ENCODE measurements at places on chromosomes 2 and 18.

GRCh38 chr2:215140166-215140707 lies 1.8 kb upstream of the ABCA12 start:
- DNase-seq, result no peak

GRCh38 chr2:222025881-222026271 lies 272.9 kb downstream of the PAX3 start:
- no peak for DNase-seq

DNA sequence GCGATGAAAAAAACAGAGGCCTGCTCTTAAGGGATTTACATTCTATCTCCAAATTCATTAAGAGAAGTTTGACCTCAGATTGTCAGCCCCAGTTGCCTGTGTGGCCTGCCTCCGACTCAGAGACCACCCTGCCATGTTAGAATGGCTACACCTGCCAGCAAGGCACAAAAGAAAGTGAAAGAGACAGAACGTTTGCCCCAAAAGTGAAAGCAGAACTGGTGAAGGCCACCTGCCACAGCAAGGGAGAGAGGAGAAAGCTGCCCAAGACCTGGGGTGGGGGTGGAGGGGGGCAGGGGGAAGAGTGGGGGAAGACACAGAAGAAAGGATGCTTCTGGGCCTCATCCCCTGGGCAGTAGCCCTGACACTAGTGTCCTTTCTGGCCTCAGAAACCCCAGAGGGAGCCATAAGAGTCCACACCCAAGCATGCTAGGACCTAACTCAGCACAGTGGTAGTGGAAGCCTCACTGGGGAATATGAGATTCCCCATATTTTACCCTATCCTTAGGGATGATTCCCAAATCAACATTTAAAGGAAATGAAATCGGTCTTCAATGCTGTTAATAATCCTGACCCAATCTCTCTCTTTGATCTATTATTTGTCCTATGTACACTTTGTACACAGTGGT lies 389.7 kb downstream of the TXNL1 start:
- DNase-seq, result no peak

GRCh38 chr2:109225170-109225782 lies 96.3 kb downstream of the SH3RF3 start:
- no peak for DNase-seq

DNA sequence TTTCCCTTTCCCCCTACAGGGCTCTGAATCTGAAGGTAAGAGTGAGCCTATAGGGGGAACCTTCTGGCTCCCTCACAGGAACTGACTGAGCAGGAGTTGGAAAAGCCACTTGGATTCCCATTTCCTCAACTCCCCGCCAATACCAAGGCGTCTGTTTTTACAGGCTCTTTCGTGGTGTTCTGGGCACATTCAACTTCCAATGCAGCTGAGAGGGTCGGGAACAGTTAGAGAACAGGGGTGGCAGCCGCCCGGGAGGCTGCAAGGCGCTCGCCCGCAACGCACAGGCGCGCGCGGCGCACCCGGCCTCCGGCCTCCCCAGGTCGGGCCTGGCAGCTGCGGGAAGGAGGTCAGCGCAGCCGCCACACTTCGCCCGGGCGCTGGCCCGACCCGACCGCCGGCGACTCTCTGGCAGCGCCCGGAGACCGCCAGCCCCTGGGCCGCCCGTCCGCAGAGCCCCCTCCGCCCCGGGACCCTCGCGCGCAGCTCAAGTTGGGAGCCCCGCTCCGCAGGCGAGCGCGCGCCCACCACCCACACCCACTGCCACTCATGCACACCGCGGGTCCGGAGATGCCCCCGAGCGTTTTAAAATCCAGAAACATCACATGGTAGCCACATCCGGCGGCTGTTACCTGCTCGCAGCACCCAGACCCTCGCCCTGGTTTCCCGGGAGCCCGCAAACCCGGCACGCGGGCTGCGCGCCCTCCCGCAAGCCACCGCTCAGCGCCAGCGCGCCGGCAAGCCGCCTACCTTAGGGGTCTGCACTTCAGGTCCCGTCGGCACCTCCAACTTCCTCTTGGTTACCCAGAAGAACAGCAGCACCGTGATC lies 816 bp downstream of the GALNT14 start:
- no peak for DNase-seq

DNA sequence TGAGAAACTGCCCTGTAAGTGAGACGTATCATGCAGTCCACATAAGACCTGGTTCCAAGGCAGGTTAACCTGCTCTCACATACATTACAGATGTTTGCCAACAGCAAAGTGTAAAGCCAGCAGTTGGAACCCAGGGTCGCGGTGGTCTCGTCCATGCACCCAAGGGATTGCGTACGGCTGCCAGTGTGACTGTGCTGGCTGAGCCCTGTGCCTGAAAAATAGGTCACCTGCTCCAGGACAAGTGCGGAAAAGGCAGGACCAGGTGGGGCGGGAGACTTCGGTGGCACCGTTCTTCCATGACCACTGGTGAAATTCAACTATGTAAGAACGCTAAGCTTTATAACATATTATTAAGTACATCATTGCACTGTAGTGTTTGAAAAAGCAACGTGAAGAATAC lies 110.5 kb downstream of the MBP start:
- no peak for DNase-seq

- DNase-seq, result no peak
These were observed 27.1 kb upstream of the STEAP3 start for GRCh38 chr2:119196301-119197125.

- DNase-seq, result no peak
These were observed 298.8 kb downstream of the SP3 start for GRCh38 chr2:173666171-173666888.

DNA sequence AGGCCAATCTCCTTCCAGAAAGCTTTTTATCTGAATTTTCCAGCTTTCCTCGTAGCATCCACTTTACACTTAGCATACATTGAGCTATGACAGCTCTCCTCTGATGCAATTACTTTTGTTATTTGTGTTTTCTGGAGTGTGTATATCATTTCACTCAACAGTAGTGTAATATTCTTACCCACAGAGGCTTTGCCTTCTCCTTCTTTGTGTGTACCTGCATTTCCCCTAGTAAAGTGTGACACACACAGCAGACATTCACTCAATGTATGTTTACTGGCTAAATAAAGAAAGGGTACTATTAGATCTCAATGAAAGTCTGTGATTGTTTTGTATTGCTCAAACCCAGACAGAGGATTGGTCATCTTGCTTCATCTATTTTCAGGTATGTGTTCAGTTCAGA lies 193.7 kb upstream of the MEX3C start:
- no peak for DNase-seq

DNA sequence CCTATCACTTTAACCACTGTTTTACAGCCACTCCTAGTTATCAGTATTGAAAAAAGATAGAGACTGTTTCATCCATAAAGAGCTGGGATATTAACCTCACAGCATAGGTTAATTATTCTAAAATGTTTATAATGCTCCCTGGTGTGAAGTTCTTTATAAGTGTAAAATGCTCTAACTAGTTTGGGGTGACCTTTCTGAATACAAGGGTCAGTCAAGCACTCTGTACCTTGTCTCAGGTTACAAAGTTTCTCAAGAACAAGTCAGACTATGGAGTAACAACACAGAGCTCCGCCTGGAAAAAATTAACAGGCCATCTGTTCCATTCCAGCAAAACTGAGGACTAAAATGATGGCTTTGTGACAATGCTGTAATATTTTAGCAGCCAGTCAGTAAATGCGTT lies 107.4 kb downstream of the NOL4 start:
- no peak for DNase-seq

- no peak for DNase-seq
These were observed 6.8 kb downstream of the MAT2A start for GRCh38 chr2:85545780-85546240.

DNA sequence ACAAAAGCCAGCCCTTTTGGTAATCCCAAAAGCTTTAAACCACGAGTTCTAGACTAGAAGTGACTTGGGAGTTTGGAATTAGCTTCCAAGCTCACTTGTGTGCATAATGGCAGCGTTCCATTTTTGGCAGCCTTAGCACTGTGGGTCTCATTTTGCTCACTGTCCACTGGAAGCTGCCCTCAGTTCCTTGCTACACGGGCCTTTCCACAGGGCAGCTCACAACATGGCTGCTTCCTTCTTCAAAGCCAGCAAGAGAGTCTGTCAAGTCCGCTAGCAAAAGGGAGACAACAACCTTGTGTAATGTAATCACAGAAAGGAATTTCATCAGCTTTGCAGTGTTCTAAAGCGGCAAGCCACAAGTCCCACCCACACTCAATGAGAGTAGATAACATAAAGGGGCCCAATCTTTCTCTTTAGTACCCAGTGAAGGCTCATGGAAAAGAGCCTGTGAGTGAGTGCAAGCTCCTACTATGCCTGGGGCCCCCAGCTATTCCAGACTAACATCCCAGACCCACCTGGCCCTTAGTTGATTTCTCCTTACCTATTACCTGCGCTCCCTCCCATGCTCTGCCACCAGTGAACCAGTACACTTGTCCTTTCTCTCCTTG lies 239.7 kb upstream of the FBXO11 start:
- no peak for DNase-seq

- no peak for DNase-seq
These were observed 9.3 kb downstream of the MREG start for GRCh38 chr2:216003876-216004696.

GRCh38 chr2:113217455-113218282 lies 43.9 kb downstream of the PSD4 start:
- no peak for DNase-seq

DNA sequence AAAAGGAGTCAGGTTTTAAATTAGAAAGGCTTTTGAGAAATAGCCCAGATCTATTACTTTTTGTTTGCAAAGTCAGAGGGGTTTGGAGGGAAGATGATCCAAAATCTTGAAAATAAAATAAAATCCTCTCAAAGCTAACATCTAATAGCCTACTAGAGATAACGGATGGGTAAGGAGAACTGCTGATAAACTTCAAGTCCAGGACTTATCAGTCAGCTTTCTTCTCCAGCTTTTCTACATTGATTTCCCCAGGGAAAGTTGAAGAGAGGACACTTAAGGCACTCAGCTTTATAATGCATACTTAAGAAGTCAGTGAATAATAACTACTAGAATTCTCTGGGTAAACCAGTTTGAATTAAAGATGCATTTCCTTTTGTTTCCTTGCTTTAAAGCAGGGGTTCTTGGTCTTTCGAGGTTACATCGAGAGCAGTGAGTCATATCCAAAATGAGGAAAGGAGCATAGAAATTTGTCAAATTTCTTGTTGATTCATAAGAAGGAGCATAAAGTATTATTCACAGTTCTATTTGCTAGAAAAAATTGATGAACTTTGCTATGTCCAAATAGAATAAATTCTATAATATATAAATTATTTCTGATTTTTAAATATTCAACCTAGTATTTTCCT lies 43.2 kb upstream of the ITPRID2 start:
- no peak for DNase-seq

DNA sequence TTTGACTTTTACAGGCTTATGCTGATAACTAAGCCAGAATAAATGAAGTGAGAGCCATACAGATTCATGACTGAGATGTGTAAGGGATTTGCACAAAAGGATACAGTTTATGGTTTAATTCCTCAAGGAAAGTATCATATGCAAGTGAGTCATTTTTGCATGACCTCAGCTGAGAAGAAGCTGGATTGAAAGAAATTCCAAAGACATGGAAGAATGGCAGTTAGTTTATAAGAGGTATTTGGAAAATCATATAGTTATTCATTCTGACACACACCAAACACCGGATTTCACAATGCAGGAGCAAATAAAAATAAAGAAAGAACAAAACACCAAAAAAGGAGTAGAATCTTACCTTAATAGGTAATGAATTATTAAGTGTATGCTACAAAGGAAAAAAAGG lies 83.2 kb upstream of the RND3 start:
- DNase-seq, result no peak

DNA sequence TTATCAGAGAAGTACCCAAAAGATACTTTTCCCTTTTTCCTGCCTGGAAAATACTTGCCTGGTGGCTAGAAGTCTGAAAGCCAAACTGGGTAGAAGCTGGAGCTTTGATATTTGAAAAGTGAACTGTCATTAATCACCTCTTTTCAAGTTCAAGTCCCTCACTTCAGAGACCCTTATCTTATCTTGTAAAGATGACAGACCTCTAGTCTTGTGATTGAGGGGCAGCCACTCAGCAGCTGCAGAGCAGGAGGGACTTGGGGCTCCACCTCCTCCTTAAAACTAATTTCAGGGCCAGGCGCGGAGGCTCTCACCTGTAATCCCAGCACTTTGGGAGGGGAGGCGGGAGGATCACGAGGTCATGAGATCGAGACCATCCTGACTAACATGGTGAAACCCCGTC lies 64.2 kb upstream of the CDCA7 start:
- DNase-seq, result no peak

DNA sequence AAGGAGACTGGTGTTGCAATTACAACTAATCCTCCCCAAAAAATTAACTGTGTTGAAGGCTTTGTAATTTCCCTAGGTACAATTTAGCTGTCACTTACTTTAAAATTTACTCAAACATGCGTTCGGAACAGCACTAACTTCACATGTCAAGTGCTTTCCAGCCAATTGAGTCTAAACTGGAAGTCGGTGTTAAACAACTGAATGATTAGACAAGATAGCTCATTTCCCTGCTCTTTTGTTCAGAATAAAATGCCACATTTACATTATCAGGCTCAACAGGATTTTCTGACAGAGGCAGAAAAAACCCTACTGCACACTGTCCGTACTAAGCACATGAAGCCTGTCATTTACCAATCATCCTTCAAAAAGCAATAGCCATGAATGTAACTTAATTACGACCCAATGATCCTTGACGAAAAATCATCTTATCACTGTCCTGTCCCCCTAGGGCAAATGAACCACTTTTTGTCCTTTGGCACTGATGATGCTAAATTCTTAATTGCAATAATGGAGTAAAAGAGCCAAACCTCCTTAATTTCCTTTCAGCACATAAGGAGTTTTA lies 56.0 kb downstream of the LRPPRC start:
- DNase-seq, result no peak

- no peak for DNase-seq
These were observed 299.7 kb downstream of the DSEL start for GRCh38 chr18:67216846-67217245.

- no peak for DNase-seq
These were observed 354.3 kb upstream of the ID2 start for GRCh38 chr2:8327371-8328100.

GRCh38 chr2:54773838-54774237 lies 50.4 kb downstream of the EML6 start:
- DNase-seq, result no peak

DNA sequence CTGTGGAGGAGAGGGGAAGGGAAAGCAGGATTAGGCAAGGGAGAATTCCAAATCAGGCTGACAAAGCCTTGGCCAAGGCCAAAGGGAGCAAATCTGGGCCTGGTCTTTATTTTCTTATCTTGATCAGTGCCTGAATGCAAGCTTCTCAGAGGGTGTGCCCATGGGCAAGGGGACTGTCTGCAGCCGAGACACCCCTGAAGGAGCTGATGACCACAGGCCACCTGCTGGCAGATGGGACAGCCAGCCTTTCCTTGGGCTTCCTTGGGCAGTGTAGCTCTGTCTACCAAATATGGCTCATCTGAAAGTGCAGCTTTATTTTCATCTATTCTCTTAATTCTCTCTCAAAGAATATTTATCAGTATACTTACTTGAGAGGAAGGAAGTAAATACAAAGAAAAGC lies 117.0 kb downstream of the PKP4 start:
- DNase-seq, result no peak

Measured in NCI-H1048 (cell line).